Fibroblast of skin of left quadriceps (primary cell): ENCODE measurements at places on chromosomes 6 and 20.

GRCh38 chr6:148240861-148241477 lies 101.7 kb upstream of the SASH1 start:
- DNase-seq = no peak

DNA sequence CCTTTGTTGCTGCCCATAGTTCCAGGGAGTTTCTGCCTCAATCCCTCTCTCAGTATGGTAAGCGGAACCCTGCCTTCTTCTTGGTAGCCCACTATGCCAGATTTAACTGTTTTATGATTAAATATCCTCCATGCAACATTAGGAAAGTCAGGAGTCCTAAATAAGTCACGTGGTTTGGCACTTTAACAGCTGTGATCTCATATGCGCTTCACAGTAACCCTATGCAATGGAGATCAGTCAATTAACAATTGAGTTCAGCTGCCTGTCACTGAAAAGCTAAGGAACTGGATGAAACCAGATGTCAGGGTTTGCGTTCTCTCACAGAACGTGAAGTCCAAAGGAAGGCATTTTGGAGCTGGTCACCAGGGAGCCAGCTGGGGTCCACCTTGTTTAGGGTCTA lies 81.6 kb downstream of the PSMB1 start:
- DNase-seq = no peak

- DNase-seq = peak; percentile 71
These were observed at the start of gene BCL2L1 for GRCh38 chr20:31722257-31723068. Gene BCL2L1, minus strand, starts transcription at chr20:31722868. Its CDS starts 650 bp downstream, at chr20:31722218.

DNA sequence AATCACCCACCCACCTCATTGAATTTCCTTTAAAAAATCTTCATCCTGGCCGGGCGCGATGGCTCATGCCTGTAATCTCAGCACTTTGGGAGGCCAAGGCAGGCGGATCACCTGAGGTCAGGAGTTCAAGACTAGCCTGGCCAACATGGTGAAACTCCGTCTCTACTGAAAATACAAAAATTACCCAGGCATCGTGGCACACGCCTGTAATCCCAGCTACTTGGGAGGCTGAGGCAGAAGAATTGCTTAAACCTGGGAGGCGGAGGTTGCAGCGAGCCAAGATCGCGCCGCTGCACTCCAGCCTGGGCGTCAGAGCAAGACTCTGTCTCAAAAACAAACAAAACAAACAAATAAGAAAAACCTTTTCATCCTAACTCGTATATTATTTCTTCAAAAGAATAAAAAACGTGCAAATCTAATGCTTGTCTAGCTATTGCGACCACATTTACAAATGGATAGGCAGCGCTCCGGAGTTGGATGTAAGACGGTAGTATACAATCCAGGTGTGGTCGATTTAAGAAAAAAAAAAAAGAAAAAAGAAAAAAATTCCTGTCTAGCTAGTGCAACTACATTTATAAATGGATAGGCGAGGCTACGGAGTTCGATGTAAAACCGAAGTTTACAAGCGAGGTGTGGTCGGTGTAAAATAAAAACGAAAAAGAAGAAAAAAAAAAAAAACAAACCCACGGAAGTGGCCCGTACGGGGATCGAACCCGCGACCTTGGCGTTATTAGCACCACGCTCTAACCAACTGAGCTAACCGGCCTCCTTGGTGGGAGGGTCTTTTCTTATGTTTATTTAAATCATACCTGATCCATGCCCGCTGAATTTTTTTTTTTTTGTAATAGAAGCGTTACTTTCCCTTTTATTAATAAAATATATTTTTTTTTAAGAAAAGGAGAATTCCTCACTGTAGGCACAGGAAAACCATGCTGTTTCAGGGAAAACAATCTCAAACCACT lies 70.7 kb upstream of the PRSS16 start:
- peak; percentile 14 for DNase-seq

DNA sequence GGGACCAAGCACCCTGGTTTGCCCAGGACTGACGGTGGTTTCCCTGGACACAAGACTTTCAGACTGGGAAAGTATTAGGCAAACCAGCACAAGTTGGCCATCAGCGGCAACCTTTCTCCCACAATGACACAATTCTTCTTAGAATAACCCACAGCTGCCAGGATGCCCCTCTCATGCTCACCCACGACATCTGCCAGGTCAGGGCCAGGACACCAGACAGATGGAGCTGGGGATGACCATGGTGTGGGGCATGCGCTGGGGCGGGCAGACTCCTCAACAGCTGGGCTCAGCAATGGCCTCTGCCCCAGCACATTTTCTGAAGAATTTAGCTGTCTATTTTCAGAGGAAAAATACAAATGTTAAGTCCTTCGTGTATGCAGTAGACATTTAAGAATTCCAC lies 226.4 kb downstream of the FNDC1 start:
- no peak for DNase-seq

GRCh38 chr6:66508433-66508832 lies 801.4 kb upstream of the EYS start:
- peak; percentile 56 for DNase-seq

- no peak for DNase-seq
These were observed 10.3 kb downstream of the PREX1 start for GRCh38 chr20:48817367-48818030.

GRCh38 chr6:142378138-142378875 lies 76.5 kb downstream of the ADGRG6 start:
- DNase-seq = peak; percentile 87

DNA sequence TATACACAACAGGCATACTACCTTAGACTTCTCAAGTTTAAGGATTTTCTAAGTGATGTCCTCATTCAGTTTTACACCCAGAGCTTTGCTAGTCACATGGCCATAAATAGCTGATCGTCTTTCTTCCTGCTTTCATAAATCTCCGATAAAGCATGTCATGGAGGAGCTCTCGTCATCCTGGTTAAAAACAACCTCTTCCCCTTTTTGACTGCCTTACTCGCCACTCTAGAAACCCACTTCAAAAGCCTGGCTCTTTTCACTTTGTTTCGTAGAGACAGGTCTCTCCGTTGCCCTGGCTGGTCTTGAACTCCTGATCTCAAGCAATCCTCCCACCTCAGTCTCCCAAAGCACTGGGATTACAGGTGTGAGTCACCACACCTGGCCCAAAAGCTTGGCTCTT lies 67.0 kb upstream of the SMIM29 start:
- no peak for DNase-seq

DNA sequence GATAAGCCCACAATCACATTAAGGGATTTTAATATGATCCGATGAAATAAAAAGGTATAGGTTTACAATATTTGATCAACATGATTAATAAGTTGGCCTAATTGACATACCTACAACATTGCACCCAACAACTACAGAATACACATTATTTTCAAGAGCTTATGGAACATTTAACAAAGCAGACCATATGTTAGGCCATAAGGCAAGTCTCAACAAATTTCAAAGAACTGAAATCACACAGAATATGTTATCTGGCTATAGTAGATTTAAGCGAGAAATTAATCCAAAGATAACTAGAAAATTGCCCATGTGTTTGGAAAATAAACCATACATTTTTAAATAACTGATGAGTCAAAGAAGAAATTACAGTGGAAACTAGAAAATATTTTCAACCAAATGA lies 126.0 kb upstream of the KCNG1 start:
- no peak for DNase-seq
